ENCODE measurements at places on chromosomes 6 and 20.

GRCh38 chr6:156992020-156992804 is 215.0 kb downstream of the ARID1B start:
- DNase-seq: peak; percentile 33

DNA sequence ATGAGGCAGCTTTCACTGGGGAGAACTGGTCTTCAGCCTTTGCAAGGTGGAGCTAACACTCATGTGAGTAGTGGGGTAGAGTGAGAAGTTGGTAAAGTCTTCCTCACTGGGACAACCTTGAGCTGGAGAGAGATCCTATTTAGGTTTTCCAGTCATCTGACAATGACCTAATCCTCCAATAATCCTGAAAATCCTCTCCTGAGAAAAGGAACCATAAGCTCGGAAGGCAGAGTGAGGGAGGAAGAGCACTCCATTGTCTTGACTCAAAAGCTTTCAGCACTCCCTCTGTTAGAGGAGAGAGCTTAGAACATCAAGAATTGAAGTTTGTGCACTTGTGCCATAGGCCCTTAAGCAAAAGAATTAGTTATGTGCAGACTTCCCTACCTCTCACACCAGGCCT is 77.8 kb downstream of the TRAM2 start:
- DNase-seq: peak; percentile 28

DNA sequence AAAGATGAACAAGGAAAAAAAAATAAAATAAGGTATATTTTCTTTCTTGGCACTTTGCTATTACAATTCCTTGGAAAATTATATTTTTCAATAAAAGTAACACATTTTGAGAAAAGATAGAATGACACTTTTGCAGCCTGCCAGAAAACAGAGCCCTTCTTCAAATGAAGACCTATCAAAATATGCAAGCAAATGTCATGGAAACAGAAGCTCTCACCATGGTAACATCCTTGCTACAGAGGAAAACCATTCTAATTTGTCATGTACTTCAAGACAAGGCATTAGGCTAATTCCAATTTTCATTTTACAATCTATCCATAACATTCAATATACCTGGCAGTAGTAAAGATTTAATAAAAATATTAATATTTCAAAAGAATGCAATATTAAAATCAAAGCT is 177.9 kb downstream of the RNGTT start:
- no peak for DNase-seq

DNA sequence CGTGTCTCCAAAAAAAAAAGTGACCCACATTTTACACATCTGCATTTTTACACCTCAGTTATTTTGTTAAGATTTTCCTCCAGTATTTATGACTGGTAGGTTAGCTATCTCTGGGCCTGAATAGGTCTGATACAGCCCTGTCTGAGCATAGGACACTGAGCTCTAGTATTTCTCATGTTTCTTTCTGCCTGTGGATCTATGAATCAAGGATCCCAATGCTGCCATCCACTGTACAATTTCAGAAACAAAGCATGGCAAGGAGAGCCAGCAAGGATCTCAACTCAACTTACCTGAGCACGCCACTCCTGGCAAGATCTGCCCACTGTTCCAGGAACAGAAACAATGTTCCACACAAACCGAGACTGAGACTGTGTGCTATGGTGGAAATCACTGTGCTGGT is 36.4 kb upstream of the ENPP5 start:
- no peak for DNase-seq

- peak; percentile 19 for DNase-seq
Observed at GRCh38 chr6:75882734-75883133, 133.7 kb downstream of the MYO6 start.
